ENCODE measurements at places on chromosomes 6 and 20.

DNA sequence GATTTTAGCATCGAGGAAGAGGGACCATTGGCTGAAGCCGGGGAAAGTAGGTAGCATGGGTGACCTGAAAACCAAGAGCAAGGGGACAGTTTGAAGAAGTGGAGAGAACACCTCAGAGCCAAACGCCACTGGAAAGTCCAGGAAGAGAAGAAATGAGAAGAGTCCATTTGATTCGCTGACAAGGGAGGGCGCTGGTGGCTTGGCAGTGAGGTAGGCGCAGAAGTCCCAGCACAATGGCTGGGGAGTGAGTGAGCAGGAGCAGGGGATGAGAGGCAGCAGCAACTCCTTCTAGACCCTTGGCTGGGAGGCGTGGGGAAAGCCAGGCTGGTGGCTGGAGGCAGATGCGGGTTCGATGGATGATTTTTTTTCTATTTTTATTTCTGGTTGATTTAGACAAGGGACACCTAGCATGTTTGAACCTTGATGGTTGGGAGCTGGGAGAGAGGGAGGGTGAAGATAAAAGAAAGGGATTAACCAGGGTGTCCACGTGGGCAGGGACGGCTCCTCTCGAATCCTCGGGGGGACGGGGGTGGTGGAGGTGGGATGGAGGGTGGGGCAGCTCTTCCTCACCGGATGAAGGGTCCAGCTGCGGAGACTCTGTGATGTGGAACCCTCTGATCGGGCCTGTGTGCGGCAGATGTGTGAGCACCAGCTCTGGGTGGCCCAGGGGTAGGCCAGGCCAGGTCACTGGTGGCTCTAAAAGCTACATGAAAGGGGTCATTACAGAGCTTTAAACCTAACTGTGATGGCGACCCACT lies 164.2 kb downstream of the NFATC2 start:
- no peak for DNase-seq

DNA sequence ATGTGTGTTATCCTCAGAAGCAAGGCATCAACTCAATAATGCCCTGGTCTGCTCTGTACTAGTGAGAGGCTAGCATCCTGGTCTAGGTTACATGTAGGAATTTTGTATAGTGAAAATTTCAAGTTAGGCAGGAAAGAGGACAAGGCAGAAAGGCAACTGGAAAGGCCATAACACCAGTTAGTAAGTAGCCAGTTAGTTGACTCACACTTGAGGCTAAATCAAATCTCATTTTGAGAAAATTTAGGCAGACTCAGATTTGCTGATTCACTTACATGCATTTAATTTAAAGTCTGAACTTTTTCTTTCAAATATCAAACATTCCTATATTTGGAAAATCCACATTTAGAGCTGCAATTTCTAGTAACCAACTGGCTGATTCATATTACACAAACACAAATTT lies 184.5 kb upstream of the TCF21 start:
- no peak for DNase-seq

DNA sequence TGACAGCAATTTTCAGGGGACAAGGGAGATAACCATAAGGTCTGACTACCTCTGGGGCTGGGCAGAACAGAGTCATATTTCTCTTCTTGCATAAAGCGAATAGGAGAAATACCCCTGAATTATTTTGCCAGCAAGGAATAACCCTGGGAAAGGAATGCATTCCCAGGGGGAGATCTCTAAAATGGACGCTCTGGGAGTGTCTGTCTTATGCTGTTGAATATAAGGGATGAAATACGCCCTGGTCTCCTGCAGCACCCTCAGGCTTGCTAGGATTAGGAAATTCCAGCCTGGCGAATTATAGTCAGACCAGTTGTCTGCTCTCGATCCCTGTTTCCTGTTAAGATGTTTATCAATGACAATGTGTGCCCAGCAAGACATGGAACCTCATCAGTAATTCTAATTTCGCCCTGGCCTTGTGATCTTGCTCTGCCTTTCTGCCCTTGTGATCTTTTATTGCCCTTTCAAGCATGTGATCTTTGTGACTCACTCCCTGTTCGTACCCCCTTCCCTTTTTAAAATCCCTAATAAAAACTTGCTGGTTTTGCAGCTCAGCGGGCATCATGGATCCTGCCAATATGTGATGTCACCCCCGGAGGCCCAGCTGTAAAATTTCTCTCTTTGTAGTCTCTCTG lies 221.6 kb upstream of the HS3ST5 start:
- no peak for DNase-seq

- no peak for DNase-seq
Measured at GRCh38 chr6:91678679-91679446, 1092.0 kb upstream of the MAP3K7 start.

GRCh38 chr20:1131354-1131753 lies 13.0 kb downstream of the PSMF1 start:
- no peak for DNase-seq

GRCh38 chr6:70956191-70956450 lies 739 bp downstream of the B3GAT2 start:
- no peak for DNase-seq

GRCh38 chr6:46931416-46931815 lies 9.7 kb upstream of the ADGRF5 start:
- DNase-seq = no peak

DNA sequence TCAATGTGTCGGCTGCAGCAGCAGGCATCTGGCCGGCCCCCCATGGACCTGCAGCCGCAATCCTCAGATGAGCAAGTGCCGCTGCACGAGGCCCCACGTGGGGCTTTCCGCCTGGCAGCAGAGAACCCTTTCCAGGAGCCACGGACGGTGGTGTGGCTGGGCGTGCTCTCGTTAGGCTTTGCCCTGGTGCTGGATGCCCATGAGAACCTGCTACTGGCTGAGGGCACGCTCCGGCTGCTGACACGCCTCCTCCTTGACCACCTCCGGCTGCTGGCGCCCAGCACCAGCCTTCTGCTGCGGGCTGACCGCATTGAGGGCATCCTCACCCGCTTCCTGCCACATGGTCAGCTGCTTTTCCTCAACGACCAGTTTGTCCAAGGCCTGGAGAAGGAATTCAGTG lies 3.5 kb downstream of the AP5S1 start:
- DNase-seq = no peak

- DNase-seq = no peak
Measured at GRCh38 chr20:37072293-37073196, 23.3 kb downstream of the RBL1 start.

DNA sequence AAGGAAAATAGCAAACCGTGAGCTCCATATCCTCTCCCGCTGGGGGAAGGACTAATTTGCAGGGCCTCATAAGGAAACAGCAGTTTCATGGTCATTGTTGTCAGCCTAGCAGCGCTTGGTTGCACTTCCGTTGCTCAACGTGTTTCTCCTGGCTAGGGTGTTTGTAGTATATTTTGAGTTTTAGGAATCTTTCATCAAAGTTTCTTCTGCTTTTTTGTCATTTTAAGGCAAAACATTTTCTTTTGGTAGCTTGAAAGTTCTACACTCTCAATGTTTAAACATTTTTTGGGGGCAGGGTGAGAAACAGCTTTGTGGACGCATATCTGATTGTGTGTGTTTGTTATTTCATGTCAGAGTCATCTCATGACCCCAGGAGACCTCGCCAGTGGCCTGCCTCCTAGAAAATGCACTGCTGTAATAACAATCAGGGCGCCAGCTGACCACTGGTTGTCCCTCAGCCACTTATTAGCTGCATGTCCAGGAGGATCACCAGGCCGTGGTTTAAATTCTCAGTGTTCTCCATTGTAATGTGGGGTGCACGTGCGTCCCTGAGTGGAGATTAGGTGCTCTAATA lies 20.6 kb downstream of the JARID2 start:
- DNase-seq = peak; percentile 77

DNA sequence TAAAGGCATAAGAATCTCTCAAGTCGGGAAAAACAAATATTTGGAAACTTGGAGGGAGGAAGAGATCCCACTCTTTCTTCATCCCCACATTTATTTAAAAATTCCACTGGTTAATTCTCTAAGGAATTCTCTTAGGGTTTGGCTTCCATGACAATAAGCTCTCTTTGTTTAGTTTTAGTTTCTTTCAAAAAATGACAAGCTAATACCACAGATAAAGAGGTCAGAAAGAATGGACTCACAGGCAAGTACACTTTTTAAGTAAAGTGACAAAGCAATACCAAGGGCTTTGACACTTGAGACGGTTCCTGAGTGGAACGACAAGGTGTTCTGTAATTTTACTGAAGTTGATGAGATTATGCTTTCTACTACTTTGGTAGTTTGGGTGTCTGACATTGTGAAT lies 872.1 kb downstream of the PHF3 start:
- DNase-seq = no peak

GRCh38 chr6:75296811-75297779 lies 12.5 kb upstream of the TMEM30A start:
- peak; percentile 64 for DNase-seq

GRCh38 chr20:61963885-61964674 lies 101.6 kb downstream of the TAF4 start:
- DNase-seq = no peak

- no peak for DNase-seq
Measured at GRCh38 chr6:166718516-166718915, 91.5 kb upstream of the RPS6KA2 start.

DNA sequence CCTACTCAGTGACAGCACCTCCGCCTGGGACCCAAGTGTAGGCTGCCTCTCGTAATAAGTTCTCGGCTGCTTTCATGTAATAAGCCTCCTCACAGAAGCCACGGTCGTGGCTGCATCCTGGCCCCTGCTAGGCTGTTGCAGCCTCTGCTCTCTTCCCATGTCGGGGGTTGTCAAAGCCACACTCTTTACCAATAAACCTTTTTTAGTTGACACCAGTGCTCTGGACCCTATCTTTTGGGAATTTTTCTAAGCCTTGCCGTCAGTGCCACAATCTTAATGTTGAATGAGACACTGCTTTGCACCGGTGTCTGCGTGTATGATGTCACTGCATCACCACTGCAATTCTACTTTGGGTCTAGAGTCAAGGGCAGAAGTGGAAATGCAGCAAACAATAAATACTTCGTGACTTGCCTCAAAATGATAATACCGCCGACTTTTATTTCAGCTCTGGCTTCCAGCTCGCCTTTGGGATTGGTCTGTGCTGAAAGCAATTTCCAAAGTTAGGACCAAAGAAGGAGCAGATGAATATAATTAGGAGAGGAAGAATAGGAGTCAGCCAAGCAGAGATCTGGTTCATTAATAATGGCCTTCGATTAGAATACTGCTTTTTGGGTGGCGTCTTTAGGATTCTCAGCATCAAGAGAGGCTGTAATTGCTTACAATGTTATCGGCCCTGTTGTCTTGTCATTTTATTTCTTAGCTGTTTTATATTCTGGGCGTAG lies 57.6 kb upstream of the CCN6 start:
- no peak for DNase-seq

DNA sequence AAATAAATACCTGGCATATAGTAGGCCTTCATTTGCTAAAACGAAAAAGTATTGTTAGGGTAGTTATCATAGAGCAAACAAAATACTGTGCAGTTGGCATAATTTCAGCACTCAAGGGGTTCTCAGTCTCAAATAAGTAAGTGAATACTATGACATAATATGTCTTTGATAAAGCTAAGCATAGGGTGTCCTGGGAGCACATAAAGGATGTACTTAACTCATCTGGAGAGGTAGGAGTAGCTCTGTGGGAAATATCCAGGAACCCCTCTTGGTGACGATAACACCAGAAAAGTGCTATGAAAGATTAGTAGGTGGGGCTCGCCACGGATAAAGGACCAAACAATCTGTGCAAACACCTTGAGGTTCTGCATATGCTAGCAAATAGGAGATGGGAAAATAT lies 23.2 kb downstream of the VNN1 start:
- no peak for DNase-seq

GRCh38 chr20:34569598-34569997 lies 11.1 kb downstream of the MAP1LC3A start:
- no peak for DNase-seq

DNA sequence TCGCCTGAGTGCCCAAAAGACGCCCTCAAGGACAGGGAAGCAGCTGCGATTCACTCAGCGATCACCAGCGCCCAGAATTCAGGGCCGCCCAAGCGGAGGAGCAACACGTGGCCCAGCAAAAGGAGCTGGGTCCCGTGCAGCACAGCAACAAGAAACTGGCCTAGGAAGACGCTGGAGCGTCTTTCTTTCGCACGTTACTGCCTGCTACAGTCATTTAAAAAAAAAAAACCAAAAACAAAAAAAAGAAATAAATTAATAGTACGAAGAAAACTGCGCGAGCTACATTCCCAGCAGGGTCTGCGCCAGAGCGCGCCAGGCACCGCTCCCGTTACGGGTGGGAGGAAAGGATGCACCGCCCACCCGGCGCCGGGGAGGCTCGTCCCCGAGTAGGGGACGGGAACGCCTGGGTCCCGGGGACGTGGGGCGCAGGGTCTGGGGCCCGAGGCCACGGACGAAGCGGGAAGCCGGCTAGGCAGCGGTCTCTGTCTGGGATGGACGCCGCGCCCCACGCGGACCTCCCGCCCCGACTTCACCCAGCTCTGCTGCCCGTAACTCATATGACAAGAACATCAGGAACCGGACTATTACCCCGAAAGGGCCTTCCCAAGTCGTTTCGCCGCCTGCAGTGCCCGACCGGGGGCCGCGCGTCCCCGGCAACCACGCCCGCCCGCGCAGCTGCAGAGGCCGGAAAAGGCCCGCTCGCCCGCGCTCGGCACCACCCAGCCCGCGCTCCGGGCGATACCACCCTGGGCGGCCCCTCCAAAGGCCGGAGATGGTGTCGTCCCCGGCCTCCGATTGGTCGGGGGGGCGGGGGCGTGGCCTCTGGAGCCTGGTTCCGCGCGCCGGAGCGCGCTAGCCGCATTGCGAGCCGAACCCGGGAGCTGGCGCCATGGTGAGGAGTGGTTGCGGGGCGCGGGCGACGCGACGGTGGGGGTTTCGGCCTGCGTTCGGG lies at the start of gene NOP56:
NOP56 (plus strand) TSS at position 861 of the 952 bp plus-strand sequence; CDS start at position 890, 29 bp downstream.
- DNase-seq = peak; percentile 85

GRCh38 chr6:33082702-33083101 lies 6.9 kb downstream of the HLA-DPB1 start:
- peak; percentile 78 for DNase-seq

GRCh38 chr6:73418081-73418741 lies 23.6 kb downstream of the DDX43 start:
- no peak for DNase-seq

DNA sequence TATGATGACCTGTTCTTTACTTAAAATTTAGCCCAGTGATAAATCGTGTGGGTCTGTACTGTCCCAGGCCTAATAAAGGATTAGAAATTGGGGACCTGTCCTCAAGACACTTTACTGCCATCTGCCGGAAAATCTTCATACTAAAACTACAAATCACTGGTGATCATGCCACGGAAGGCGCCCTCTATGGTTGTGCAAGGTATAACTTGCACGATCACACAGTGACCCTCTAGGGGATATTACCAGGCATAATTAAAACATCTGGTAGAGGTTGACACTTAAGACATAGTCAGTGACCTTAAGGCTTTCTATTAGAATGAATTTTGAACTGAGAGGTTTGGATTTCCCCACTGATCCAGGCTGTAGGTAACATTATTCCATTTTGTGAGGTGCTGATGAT lies 172.6 kb downstream of the BMP2 start:
- peak; percentile 45 for DNase-seq

- no peak for DNase-seq
Measured at GRCh38 chr6:31163922-31164321, 5.5 kb downstream of the TCF19 start.

Data from inflammatory macrophage treated with lipopolysaccharide for 4 hours (primary cell).